ENCODE measurements at places on chromosomes 5 and 9.

DNA sequence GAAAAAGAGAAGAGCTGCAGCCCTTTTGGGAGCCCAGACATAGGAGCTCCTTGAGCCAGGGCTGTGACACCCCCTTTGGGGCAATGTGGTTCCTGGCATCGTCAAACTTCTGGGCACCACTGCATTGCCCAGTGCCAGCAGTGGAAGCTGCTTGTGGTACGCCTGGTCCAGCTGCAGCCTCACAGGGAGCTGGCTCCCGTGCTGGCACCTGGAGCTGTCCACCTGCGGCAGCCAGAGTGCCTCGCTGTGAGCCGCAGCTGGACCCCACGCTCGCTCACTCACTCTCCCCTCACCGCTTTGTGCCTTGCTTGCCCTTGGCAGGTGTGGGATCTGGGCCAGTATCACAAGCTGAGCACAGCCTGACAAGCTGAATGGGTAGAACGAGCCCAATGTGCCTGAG lies 1150.8 kb upstream of the CDH6 start:
- DNase-seq, result no peak

DNA sequence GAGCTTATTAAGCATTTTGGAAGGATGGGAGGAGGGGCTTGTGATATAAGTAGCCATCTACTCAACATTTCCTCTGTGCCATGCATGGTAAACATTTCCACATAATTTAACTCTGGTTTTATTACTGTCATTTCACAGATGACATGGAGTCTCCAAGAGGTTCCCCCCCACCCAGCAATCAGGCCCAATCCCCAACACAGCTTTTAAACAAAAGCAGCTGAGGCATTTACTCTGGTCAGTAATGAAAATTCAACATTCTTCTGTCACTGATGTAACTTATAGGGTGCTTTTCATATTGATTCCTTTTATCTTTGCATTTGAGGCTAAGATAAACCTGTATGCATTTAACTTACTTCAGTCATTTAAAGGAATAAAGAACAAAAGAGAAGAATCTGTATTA lies 128.1 kb downstream of the COL23A1 start:
- DNase-seq, result no peak

DNA sequence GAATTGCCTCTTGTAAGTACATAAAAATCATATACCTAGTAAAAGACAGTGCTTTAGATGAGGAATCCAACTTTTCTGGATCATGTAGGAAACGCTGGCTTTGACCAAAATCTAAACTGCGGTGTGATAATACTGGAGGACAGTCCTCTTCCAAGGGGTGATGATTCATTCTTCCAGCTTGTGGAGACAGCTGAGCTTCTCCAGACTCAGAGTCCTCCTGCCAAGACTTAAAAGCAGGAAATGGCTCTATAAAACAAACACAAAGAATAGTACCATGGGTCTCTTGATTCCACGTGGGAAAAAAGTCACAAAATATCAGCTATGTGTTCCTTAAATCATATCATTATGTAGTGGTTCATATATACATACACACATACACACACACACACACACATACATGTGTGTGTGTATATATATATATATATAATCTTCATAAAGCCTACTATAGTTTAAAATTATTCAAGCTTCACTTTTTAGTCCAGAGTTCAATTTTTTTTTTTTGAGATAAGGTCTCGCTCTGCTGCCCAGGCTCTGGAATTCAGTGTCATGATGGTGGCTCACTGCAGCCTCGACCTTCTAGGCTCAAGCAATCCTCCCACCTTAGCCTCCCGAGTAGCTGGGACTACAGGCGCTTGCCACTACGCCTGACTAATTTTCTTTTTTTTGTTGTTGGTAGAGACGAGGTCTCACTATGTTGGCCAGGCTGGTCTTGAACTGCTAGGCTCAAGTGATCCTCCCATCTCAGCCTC lies 65.0 kb downstream of the PKD2L2 start:
- no peak for DNase-seq

DNA sequence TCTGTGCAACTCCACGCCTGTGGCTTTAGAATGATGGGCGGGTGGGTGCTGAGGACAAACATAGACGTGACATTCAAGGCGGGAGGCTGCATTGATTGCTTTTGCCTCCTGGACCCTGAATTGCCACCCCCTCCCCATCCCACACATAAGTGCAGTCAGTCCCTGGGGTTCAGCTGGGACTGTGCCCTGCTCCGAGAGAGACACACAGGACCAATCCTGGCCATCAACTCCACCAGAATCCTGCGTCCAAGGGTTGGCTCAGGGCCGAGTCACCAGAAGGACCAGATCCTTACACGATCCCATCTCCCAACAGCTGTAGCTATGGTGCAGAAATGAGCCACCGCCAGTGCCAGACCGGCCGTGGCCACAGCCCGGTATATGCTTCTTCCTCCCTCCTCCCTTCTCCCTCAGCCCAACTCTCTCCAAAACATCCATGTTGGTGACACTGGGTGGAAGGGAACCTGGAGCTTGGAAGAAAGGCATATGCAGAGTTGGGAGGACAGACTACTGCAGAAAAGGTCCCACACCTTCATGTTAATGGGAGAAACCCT lies 27.4 kb downstream of the IRX2 start:
- no peak for DNase-seq

All from activated CD4-positive, alpha-beta T cell treated with anti-CD3 and anti-CD28 coated beads for 4 hours (primary cell).